ENCODE measurements at places on chromosomes 1 and 21.

GRCh38 chr1:50416553-50417453, 6.4 kb downstream of the DMRTA2 start:
- DNase-seq = no peak

GRCh38 chr1:89087241-89087640, 22.2 kb upstream of the GBP1 start:
- no peak for DNase-seq

- DNase-seq = no peak
Observed at GRCh38 chr21:19914028-19914427, 1084.2 kb upstream of the NCAM2 start.

- DNase-seq = no peak
Observed at GRCh38 chr1:181768930-181769280, 285.6 kb downstream of the CACNA1E start.

DNA sequence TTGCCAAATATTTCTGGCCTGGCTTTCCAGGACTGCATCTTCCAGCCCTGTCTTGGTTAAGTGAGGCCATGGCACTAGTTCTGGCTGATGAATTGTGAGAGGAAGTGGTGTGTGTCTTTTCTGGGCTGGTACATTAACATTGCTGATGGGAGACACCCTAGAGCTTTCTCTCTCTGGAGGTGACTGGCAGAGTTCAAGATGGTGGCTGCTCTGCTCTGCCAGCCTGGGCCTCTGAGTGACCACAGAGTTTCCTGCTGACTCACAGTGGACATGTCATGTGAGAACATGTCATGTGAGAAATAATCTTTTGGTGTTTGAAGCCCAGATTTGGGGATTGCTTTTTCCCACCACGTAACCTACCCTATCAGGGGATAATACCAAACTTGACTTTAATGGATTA, 218.0 kb upstream of the KIAA0040 start:
- DNase-seq = no peak

DNA sequence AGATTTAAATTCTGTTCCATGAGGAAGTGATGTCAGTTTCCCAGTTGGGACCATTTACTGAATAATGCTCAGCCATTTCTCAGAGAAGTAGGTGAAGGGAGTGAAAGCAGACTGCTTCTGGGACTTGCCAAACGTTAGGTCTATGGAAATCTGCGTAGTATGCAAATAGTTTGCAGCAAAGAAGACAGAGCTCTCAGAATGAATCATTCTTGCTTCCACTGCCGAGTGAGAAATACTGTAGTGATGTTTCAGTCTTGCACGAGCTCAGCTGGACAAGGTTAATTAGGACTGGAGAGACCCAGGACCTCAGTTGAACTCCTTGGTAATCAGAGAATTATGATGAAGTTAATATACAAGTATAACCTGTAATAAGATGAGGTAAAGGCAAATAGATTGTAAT, 317.7 kb upstream of the DAB1 start:
- no peak for DNase-seq

GRCh38 chr1:49199564-49199963, 422.9 kb upstream of the BEND5 start:
- DNase-seq = no peak

DNA sequence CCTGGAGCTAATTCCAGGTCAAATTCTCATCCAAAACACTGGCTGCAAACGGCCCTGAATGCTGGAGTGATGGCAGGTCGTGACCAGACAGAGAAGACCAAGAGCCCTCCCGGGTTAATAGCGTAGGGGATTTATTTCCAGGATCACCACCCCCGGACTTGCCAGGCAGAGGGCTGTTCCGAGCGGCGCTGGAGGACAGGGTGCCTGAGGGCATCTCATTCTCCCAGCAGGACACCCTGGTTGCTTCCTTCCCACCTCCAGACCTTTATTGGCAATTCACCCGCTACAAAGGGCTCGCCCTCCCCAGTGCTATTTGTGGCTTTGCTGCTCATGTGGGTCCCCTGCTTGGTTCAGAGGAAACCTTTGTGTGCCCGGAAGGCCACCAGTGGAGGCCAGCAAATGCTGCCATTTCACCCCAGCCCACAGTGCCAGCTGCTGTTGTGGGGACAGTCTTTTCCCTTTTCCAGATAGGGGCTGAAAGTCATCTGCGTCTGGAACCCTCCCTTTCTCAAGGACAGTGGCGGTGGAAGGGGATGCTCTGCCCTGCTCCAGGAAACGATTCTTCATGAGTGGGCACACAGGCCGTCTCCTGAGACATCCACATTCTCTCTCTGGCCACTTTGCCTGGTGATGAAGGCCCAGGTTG, 19.0 kb upstream of the C1orf174 start:
- DNase-seq = no peak

DNA sequence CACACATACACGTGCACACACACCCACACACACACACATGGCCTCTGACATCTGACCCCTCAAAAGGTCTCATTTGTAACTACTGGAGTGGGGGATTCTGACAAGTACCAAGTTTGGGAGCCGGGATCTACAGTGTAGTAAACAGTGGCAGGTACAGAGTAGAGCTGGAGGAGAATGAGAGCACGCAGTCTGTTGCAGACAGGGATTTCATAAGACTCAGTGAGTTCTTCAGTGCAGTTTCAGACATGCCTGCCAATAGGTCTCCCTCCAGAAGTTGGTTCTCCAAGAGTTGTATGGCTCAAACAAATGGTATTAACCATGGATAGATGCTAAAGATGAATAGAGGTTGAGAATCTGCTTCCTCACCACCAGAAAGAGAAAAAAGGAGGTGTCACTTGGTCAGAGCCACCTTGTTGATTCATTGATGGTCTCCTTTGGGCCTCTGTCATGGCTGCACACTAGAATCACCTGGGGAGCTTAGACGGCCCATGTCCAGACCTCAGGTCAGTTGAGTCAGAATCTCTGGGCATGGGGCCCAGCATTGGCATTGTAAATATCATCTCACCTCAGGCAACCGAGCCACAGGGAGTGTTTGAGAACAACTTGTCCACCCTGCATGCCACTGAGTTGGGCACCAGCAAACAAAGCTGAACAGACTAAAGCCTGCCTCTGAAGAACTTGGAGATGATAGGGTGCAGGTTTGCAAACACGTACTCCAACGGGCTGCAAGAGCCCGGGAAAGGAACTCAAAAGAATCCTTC, 122.1 kb downstream of the EDEM3 start:
- DNase-seq = no peak

DNA sequence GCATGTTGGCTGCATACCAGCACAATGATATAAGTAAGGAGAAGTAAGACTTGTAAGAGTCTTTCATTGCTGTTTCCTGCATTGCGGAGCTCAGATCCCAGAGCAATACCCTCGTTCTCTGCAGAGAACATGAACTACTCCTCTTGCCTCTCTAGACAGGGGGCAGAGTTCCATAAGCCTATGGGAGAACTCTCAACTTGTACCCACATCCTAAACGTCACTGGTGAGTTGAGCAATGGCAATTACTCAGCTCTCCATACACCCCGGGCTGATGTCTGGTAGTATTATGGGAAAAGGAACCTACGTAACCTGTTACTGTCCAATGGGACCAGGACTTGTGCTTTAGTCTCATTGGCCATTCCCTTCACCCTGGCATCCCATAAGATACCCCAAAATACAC, 27.3 kb upstream of the ZNF496 start:
- no peak for DNase-seq

- no peak for DNase-seq
Observed at GRCh38 chr21:35792569-35793305, 267.6 kb downstream of the SETD4 start.

GRCh38 chr1:9490605-9491339, 48.5 kb upstream of the SLC25A33 start:
- DNase-seq = peak; percentile 45

- DNase-seq = no peak
Observed at GRCh38 chr21:21730512-21730911, 732.3 kb downstream of the NCAM2 start.

- no peak for DNase-seq
Observed at GRCh38 chr1:40808444-40808843, 24.9 kb downstream of the KCNQ4 start.

DNA sequence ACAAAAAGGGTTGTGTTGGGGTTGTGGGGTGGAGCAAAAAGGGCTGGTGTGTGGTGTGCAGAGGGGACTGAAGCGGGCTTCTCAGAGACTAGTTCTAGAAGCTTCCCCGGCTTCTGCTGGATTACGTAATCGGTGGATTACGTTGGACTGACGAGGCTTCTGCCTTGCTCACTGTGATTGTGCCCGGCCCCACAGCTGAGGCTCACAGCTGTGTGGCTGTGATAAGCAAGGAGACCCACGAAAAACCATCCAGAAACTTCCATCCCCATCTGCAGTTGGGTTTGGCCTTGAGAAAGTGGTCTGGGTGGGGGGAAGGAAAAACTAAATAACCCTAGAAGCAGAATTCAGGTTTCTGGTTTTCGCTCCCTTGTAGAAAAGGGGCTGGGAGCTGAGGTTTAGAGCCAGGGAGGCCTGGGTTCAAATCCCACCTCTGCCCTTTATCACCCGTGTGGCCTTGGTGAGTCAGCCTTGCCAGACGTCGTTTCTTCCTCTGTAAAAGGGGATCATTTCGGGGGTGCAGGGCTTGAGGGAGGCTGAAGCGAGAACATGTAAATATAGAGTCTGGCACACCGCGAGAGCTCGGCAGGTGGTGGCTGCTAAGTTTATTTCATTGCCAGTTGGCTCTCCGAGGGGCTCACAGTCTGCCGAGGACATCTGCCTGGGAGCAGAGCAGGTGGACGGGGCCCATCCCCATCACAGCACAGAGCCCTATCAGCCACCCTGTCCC, 30.4 kb upstream of the DISP3 start:
- no peak for DNase-seq

GRCh38 chr1:202656057-202656456, 54.2 kb downstream of the SYT2 start:
- DNase-seq = no peak

- no peak for DNase-seq
Observed at GRCh38 chr1:24442764-24443163, 27.2 kb downstream of the NIPAL3 start.

GRCh38 chr1:203669739-203670138, 43.1 kb downstream of the ATP2B4 start:
- DNase-seq = no peak

- no peak for DNase-seq
Observed at GRCh38 chr21:34617753-34618339, 2.9 kb upstream of the RCAN1 start.

GRCh38 chr1:155209312-155209721, 822 bp downstream of the MTX1 start:
- DNase-seq = no peak

DNA sequence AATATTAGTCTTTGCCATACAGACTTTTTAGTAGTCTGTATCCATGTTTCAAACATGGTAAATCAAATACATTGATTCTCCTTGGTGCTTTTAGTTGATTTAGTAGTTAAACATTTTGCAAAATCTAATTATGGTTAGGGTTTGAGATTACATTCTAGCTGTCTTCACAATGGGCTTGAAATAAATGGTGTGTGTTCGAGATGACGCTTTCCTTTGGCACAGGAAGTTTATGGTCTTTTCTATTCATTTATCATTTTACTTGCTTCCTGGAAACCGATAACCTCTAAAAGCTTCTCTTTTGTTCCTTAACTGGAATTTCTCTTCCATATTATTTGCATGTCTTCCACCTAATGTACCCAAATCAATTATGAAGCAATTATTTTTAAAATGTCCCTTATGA, 38.4 kb downstream of the ZP4 start:
- no peak for DNase-seq

DNA sequence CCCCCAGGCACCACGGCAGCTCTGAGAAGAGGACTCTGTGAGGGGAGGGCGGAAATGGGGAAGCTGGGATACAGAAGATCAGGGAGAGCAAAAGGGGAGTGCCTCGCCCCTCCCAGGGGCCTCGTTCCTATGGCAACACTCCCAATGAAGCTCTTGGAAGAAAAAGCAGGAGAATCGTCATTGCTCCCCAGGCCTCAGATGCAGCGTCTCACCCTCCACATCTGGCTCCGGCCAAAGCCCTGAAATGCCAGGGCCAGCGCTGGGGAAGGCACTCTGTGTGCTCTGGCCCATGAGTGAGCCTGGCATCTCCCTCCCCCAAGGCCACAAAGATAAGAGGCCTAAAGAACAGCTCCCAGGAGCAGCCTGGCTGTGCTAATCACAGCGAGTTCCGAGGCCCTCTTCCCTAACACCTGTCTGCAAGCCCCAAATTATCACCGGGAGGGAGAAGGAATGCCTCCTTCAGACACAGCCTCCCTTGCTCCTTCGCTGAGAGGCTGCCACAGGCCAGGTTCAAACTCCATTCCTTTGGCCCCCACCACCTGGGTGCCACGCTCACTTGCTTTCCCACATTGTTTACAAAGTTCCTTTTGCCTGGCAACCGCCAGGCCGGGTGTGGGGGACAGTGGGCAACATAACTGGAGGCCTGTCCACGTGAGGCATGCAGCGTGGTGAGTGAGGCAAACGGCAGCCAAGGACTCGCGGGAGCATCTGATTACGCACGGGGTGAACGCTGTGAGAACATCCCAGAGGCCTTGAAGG, 27.8 kb downstream of the ECE1 start:
- DNase-seq = no peak

DNA sequence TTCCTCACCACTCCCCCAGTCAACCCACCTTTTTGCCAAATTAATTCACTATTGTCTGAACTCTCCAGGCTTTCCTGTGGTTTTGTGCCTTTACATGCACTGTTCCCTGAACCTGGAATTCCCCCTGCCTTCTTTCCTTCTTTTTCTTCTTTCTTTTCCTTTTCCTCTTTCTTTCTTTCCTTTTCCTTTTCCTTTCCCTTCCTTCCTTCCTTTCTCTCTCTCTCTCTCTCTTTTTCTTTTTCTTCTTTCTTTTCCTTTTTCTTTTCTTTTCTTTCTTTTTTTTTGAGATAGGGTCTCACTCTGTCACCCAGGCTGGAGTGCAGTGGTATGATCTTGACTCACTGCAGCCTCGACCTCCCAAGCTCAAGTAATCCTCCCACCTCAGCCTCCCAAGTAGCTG, 56.6 kb upstream of the CDC42BPA start:
- no peak for DNase-seq
